Fibroblast of skin of back (primary cell): ENCODE measurements at places on chromosomes 4 and X.
A peak's percentile ranks its signal among the peaks of the same experiment; 100 is the strongest.

GRCh38 chr4:124947622-124948265 lies 235.2 kb upstream of the ANKRD50 start:
- DNase-seq = peak; percentile 32

GRCh38 chrX:153958605-153959004 lies 13.0 kb downstream of the HCFC1 start:
- no peak for DNase-seq

- peak; percentile 87 for DNase-seq
Measured at GRCh38 chr4:80265571-80266252, 752 bp upstream of the FGF5 start.

GRCh38 chr4:130092187-130093015 lies 996.4 kb downstream of the C4orf33 start:
- no peak for DNase-seq

DNA sequence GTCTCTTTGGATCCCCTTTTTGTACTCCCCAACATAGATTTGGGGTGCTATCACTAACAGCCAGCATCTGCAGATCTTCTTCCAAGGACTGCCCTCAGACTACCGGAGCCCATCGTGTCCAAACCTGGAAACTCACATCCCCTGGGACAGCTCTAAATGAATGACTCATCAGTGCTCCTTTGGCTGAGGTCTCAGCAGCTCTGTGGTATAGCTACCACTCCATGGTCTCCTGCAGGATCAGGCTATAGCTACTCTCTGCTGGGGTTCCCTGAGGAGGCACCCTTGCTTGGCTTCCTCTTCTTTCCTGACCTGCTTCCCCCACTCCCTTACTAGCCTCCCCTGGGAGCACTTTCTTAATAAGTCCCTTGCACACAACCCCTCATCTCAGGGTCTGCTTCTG lies 97.5 kb upstream of the PRPS2 start:
- DNase-seq = peak; percentile 7

GRCh38 chrX:47420265-47420664 lies 49.9 kb downstream of the ZNF157 start:
- DNase-seq = peak; percentile 3

GRCh38 chr4:79652738-79653137 lies 244.7 kb upstream of the GK2 start:
- DNase-seq = no peak

DNA sequence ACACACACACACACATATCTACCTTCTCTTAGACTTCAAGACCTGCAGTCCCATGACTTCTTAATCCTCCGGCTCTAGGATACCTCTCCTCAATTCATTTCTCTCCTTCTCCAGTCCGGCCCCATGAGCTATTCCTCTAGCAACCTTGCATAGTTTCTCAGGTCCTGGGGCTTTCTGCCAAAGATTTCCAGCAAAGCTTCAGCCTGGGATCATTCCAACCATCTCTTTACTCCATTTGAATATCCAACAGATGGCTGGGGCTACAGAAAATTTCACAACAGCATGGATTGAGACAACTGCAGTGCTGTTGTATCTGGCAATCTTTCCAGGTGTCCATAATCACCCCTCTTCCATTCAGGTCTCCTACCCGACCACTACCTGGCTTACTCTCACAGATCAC lies 184.1 kb downstream of the DCHS2 start:
- DNase-seq = no peak

DNA sequence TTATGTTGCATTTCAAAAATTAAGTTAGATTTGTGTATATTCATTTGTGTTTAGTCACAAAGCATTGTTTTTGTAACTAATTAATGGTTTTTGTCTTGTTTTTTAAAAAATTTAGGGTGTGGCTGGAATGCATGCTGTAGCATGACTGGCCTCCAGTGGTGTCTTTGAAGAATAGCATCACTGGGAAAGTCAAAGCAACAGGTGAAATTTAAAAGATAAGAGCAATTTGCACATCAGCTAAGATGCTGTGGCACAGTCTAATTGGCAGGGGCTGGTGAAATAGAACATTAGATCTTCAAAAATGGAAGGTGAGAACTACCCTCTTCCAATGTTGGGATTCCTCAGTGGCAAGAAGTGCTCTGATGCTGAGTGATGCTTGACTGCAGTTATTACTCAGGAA lies 45.3 kb downstream of the ANK2 start:
- DNase-seq = no peak

DNA sequence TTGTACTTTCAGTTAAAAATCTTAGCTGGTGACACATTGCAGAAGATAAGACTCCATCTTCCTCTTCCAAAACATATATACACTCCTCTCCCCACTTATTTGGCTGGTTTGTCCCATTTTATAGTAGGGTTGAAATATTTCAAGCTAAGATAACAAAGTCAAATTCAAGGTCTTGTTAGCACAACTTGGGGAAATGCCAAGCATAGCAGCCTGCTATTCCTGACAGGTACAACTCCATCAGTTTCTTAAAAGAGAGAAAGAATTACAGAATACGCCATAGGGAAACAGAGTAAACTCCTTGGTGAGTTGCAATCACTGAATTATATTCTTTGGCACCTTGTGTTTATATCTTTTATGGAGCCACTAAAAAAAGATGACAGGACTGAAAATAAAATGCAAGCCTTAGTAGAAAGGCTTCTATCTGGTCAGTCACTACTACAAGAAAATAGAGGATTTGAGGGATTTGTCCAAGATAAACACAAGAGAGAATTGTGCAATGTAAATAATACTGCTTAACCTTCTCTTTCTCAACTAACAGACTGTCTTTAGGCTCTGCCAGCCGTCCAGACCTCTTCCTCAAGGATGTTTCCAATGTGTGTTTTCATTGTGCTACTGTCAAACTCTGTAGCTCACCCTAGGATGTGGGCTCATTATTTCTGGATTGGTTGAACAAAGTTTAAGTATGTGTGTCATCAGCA lies 170.3 kb downstream of the VEGFC start:
- peak; percentile 49 for DNase-seq

DNA sequence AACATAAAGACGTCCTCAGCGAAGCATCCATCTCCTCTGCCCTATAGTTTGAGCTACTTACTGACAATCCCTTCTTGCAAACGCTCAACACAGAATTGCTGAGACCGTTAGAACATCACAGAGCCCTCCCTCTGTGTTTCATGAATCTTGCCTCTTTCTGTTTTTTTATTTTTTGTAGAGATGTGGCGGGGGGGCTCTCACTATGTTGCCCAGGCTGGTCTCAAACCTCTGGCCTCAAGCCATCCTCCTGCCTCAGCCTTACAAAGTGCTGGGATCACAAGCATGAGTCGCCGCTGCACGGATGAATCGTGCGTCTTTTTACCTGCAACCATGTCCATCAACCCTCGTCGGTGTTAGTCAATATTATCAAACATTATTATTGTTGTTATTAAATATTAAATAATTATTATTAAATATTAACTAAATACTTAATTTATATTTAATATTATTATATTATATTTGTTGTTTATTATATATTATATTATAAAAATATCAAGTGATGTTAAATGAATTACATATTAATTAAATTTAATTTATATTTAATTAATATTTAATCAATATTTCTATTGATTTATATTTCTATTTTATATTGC lies 200.7 kb downstream of the CRLF2 start:
- no peak for DNase-seq

DNA sequence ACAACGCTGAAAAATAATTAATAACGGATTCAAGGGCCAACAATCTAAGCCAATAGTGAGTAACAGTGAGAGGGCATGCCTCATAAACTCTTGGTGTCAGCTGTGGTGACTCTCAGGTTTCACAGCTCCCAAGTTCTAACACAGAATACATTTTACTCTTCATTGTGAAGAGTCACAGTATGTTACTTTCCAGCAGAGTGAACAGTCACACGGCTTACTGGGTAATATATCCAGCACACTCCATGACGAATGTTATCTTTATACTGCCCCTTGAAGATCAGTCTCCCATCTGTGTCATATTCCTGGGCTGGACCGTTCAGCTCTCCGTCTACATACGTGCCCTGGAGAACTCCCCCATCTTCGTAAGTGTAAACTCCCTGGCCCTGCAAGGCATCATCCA lies 23.1 kb downstream of the SETD7 start:
- no peak for DNase-seq

DNA sequence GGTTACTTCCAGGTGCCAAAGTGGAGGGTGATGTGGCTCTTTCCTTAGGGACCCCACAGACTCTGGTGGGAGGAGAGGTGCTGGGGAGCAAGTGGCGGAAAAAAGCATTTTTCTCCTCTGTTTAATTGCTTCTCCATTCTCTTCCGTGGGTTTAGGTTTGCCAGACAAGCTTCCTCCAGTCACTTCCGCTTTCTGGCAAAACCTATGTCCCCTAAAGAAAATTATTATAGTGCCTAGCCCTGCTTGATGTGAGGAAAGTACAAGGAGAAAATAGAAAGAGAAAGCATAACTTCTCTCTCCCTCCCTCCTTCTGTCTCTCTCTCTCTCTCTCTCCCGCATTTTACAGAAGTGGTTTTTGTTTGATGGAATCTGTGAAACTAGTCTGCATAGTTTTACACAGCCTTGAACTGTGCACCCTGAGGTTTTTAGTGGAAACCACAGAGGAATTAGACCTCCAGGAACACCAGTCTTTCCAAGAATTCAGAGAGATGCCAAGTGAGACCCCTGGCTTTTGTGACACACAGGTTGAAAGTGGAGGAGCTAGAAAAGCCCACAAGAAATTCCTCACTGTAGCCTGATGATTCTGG lies 231.1 kb upstream of the ANXA3 start:
- peak; percentile 29 for DNase-seq

- no peak for DNase-seq
Measured at GRCh38 chr4:42750091-42750490, 93.2 kb upstream of the ATP8A1 start.

DNA sequence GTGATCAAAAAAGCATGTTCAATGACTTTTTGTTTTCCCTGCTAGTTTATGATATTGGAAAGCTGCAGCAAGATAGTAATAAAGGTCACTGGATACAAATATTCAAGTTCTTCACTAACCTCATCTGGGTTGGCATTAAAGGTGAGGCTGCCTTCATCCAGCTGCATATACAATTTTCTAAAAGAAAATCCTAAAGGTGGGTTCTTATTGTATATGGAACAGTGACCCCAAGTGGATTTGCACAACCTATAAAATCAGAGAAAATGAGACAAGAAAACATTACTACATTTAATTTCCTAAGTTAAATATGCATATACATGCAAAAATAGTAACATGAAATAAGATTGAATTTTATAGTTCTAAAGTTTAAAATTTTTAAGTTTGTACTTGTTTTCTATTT lies 23.9 kb downstream of the FBXO8 start:
- no peak for DNase-seq

DNA sequence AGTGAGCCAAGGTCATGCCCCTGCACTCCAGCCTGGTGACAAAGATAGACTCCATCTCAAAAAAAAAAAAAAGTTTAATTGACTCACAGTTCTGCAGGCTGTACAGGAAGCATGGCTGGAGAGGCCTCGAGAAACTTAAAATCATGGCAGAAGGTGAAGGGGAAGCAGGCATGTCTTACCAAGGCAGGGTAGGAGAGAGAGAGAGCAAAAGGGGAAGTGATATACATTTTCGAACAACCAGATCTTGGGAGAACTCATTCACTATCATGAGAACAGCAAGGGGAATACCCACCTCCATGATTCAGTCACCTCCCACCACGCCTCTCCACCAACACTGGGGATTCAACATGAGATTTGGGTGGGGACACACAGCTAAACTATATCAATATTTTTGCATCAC lies 315.2 kb upstream of the HTR2C start:
- DNase-seq = no peak

DNA sequence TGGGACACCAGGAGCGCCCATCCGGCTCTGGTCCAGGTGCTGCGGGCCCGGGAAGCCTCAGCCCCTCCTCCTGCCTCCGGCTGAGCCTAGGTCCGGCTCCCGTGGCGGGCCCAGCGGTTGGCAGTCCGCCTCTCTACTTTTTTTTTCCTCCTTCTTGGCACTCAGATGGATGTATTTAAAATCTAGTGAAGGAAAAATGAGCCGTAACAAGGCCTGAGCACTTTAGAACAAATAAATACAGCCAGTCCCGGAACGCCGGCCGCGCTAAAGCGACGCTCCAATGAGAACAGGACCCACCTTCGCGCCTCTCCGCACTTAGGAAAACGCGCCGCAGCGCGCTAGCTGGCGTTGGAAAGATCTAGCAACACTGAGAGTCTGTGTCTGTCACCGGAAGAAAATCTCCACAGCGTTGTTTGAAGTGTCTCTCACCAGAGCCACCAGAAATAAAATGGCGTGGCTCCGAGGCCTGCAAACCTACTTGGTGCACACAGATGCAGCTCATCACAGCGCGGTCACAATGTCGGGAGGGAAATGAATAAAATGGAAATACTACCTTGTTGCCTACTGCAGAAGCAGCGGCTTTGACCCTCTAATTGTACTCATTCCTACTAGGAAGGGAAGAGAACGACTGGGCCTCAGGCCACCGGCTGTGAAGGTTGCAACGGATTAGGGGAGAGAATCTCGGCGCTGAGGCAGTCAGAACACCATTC lies 4.7 kb downstream of the NEUROG2 start:
- no peak for DNase-seq

DNA sequence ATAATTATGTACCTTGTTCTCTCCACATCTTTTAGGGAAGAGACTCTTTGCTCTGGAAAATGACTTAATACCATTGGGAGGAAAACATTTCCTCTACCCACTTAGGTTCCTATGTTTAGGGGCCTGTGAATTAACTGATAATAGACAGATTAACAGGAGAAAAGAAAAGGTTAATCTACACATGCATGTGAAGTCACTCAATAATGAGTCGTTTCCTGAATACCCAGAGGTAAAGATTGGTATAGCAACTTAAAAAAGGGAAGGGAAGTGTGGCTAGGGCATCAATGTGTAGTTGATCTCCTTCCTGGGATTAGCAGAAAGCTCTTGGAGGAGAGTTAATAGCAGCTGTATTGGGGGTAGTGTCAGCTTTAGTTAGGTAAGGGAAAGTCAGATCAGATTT lies 419.5 kb upstream of the ATOH1 start:
- no peak for DNase-seq

DNA sequence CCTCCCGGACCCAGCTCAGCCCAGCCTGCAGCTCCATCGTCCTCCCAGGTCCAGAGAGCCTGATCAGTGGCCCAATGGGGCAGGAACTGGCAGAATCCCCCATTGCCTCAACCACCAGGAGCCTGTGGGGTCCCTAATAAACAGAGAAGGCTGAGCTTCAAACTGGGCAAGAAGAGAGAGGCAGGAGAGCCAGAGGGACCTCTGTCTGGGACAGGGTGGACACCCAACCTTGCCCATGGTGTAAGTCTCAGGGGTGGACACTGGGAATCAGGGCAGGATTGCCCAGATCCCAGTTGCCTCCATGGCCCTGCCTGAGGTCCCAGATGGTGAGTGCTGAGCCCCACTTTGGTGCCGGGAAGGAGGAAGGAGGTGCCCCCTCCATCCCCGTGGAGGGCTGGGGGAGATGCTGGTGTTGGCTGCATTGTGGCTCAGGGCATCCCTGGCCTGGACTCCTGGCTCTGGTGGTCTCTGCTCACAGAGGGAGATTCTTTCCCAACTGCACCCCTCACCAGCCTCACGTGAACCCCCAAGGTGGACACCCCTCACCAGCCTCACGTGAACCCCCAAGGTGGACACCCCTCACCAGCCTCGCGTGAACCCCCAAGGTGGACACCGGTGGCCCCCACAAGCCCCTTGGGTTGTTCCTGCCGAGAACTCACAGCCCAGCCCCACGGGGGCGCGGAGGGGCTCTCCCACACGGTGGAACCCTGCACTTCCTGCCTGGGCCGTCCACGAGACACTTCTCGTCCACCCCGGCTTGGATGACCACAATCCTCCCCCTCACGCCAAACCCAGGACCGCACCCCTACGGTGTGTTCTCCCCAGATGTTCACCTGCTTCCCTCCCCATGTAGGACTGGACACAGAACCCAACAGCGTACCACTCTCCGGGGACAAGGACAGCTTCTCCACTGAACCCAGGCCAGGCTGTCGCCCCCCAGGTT lies 5.4 kb downstream of the CPLX1 start:
- DNase-seq = no peak
